Pericardium fibroblast (primary cell): ENCODE measurements at places on chromosomes 2 and 18. TPM values are rescaled to one million over a fixed set of nuclear protein-coding genes. Genes with fewer than 3 reads are reported as not detected.

MOGAT1 gene
- not detected in 2 replicates for total RNA-seq

OR6B2 gene
- total RNA-seq: not detected in 2 replicates

BMP10 gene
- total RNA-seq: not detected in 2 replicates

COLEC12 gene
- total RNA-seq: 16.8 and 107 TPM in 2 replicates

TLK1 gene
- 9.5 and 12.7 TPM in 2 replicates for total RNA-seq

MC5R gene
- total RNA-seq: not detected in 2 replicates

ACADL gene
- total RNA-seq: 0.09 TPM in 1 of 2 replicates, not detected in the other

ASNSD1 gene
- total RNA-seq: 33.8 and 37.0 TPM in 2 replicates

CPLX4 gene
- total RNA-seq: not detected in 2 replicates

LONRF2 gene
- total RNA-seq: under 0.01 and 1.0 TPM in 2 replicates

SCN3A gene
- total RNA-seq: not detected in 2 replicates

AGAP1 gene
- total RNA-seq: 11.7 and 16.3 TPM in 2 replicates

LGALSL gene
- total RNA-seq: 0.77 and 7.4 TPM in 2 replicates

LIPT1 gene
- total RNA-seq: 5.5 and 10.6 TPM in 2 replicates

FNDC4 gene
- total RNA-seq: 15.2 and 17.4 TPM in 2 replicates

ATOH8 gene
- 16.9 and 31.4 TPM in 2 replicates for total RNA-seq

TMEM247 gene
- not detected in 2 replicates for total RNA-seq

PROC gene
- 0.35 TPM in 1 of 2 replicates, not detected in the other for total RNA-seq

CHST9 gene
- not detected in 2 replicates for total RNA-seq

APCDD1 gene
- total RNA-seq: 13.3 and 19.3 TPM in 2 replicates

KATNAL2 gene
- 2.2 and 10.8 TPM in 2 replicates for total RNA-seq

POTEF gene
- total RNA-seq: not detected in 2 replicates

DNAJC5G gene
- not detected in 2 replicates for total RNA-seq

HRH4 gene
- total RNA-seq: not detected in 2 replicates

SPATA3 gene
- total RNA-seq: not detected in 2 replicates

C18orf54 gene
- 0.94 and 2.0 TPM in 2 replicates for total RNA-seq

ABCB11 gene
- 1.2 TPM in 1 of 2 replicates, not detected in the other for total RNA-seq

RNF144A gene
- 2.2 and 20.3 TPM in 2 replicates for total RNA-seq

ANKRD62 gene
- total RNA-seq: not detected in 2 replicates

MAP3K19 gene
- total RNA-seq: not detected in 2 replicates

NDC80 gene
- total RNA-seq: 0.85 and 1.4 TPM in 2 replicates

CAPN14 gene
- total RNA-seq: 0.09 TPM in 1 of 2 replicates, not detected in the other

APLF gene
- 3.0 and 4.3 TPM in 2 replicates for total RNA-seq

ST8SIA3 gene
- not detected in 2 replicates for total RNA-seq

CABYR gene
- total RNA-seq: 4.4 and 7.3 TPM in 2 replicates

PRKAG3 gene
- total RNA-seq: not detected in 2 replicates

FHOD3 gene
- total RNA-seq: 0.34 and 1.9 TPM in 2 replicates

CHST10 gene
- total RNA-seq: 5.7 and 7.8 TPM in 2 replicates

SDC1 gene
- total RNA-seq: 1.8 and 4.0 TPM in 2 replicates

IMMT gene
- 48.9 and 52.5 TPM in 2 replicates for total RNA-seq

EMILIN1 gene
- 242 and 312 TPM in 2 replicates for total RNA-seq

CAMKMT gene
- total RNA-seq: 4.9 and 5.7 TPM in 2 replicates
